Activated naive CD8-positive, alpha-beta T cell treated with anti-CD3 and anti-CD28 coated beads, Interleukin-2, amount 50 U/mL, for 24 hours (primary cell): ENCODE measurements at places on chromosomes 3 and 15.

DNA sequence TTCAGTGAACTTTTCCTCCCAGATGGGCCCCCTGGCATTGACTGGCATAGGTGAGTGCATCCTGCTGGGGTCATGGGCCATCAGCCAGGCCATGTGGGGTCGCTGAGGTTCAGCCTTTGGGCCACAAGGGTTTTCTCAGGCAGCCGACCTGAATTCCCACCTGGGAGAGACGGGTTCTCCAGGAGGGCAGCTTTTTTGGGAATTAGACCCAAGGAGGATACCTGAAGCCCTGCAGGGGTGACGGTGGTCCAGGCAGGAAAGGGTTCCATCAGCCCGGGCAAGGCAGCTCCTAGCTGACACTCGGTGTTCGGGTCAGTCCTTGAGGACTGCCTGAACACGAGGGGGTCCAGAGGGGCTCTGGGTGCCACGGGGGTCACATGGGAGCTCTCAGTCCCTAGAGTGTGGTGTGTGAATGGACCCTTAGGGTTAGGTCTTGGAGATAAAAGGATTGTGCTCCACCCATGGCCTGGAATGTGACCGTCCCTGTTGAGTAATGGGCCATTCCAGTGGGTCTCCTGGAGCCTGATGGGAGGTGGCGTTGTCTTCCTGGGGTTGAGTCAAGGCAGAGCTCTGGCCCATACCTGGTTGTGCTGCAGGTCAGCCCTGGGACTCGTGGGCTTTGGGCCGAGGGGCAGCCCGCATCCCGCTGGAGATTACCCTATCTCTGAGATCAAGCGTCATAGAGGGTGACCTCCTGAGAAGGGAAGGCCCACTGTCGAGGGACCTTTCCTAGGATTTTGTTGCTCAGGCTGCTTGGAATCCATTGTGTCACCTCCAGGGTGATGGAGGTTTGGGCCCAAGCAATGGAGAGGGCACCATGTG lies 192.8 kb downstream of the UBE3A start:
- DNase-seq: no peak

DNA sequence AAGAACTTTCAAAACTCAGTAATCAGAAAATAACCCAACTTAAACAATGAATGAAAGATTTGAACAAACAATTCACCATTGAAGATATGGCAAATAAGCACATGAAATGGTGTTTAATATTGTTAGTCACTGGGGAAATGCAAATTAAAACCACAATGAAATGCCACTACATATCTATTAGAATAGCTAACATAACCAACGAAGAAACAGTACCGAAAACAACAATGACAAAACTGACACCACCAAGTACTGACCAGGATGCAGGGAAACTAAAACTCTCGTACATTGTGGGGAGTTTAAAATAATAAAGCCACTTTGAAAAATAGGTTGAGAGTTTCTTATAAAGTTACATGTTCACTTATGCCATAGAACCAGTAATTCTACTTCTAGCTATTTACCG lies 69.1 kb downstream of the KBTBD8 start:
- no peak for DNase-seq

- no peak for DNase-seq
These were observed 64.9 kb downstream of the DIPK2A start for GRCh38 chr3:144036498-144036897.

DNA sequence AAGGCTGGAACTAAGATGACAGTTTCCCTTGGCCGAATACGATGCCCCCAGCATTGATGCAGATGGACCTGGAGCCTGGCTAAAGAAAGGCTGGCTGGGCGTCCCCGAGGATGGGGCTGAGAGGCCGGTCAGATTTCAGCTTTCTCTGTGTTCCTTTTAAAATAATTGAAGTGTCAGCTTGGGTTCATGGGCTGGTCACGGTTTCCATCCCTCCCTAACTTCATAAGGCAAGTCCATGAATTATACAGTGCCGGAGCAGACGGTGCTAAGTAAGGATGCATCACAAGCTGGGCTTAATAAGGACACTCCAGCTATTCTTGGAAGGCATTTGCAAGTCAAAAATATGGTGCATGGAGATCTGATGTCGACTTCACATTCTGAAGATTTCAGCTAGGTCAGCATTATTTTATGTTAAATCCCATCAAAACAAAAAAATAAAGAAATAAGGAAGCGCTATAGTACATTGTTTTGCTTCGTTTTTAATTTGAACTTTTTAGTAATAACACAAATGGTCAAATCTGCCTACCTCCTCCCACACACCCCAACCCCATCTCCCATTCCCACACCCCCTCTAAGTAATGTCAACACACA lies 220.8 kb downstream of the RPLP1 start:
- no peak for DNase-seq

DNA sequence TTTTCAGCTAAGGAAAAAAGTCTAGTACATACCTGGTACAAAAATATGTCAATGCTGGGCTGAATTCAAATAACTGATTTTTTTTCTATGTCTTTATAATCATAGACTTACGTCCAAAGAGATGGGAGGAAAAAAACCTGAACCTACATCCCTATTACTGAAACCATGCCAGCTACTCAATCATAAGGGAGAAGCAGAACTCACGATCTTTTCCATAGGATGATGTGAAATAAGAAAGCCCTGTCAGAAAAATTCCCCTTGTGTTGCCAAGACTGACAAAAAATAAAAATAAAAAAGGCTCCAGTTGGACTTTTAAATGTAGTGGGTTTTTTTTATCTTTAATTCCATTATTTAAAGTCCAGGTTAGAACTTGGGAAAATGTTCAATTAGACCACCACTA lies 3.3 kb downstream of the MSL2 start:
- no peak for DNase-seq

- no peak for DNase-seq
These were observed 14.6 kb upstream of the NRROS start for GRCh38 chr3:196624907-196625306.

GRCh38 chr15:48031466-48031865 lies 89.3 kb upstream of the SLC24A5 start:
- no peak for DNase-seq

- no peak for DNase-seq
These were observed 63.8 kb downstream of the GJD2 start for GRCh38 chr15:34691034-34691433.

DNA sequence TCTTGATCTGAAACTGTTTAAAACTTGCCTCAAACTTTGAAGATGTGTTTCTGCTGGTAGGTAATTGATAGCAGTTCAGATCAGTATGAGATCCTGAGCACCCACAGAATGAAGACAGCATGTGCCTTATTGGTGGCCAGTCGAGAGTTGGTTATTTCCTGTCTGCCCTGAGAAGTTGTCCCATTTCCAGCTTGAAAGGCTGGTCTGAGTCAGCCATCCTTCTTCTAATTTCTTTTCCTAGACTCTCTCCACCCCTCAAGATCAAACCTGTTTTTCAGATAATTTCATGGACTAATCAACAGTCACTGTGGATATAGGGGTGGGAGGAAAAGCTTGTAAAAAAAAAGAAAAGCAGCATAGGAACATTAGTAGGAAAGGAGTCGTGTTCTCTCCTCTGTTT lies 464.4 kb downstream of the FOXP1 start:
- no peak for DNase-seq

- DNase-seq: no peak
These were observed 24.5 kb downstream of the ANXA2 start for GRCh38 chr15:60373327-60373726.

- no peak for DNase-seq
These were observed 18.9 kb upstream of the ONECUT1 start for GRCh38 chr15:52808996-52809395.

DNA sequence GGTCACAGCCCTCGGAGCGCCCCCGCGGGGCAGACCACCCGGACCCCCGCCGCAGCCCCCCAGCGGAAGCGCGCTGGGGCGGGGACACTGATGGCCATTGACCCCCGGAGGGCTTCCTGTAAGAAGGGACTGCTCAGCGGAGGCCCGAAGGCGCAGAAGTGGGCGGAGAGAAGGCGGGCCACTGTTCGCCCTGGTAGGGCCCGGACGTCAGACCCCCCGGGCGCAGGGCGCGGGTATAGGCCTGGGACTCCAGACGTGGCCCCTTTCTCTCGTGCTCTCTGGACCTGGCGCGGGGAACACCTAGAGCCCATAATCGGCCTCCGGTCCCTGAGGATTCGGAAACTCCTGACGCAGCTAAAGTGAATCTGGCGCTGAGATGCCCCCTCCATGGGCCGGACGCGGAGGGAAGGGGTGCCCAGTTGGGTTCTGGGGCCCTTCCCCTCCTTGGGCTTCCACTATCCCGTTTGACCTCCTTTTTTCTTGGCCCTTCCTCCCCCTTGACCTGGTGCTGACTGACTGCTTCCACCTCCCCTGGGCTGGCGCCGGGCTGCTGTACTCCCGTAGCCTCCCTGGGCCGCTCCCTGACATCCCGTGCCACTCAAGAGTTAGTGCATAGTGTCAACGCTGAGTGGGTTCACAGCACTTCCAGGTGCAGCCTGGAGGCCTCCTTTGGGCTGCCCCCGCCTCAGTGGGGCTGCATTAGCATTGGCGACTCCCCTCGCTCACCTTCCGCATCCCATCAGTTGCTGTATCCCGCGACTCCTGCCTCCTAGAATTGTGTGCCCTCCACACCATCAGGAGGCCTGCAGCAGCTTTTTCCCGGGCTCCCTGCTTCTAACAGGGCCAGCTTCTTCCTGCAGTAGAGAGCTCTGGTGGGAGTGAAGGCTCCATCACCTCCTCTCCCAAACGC lies 694 bp downstream of the ABTB1 start:
- DNase-seq: peak; percentile 45

DNA sequence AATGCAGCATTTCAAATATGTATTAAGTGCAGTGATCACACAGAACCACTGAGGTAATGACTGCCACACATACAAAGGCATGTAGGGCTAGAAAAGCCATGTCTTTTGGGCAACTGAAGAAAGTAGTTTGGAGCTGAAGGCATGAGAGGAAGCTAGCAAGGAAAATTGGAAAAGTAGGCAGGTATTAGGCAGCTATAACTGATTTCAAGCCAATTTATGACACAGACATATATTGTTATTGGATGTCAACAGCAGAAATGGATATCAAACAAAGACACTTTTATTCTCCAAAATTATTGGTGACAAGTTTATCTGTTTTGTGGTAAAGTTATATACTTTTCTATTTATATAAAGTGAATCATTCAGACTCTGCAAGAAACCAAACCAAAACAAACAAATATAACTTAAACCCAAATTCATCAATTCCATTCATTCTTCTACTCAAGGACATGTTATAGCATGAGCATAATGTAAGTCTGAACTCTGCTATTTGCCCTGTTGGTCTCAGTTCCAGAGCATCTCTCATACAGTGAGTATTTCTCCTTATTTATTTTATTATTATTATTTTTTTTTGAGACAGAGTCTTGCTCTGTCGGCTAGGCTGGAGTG lies 307.4 kb upstream of the COL8A1 start:
- no peak for DNase-seq

DNA sequence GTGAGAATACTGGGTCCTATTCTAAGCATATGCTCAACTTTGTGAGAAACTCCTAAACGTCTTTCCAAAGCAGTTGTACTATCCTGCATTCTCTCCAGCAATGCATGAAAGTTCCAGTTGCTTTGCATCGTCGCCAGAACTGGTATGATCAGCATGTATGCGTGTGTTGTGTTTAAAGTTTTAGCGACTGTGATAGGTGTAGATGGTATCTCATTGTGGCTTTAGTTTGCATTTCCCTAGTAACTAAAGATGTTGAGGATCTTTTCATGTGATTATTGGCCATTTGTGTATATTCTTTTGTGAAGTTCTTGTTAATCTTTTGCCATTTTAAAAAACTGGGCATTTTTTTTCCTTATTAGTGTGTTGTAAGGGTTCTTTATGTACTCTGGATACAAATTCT lies 115.1 kb downstream of the SPATA16 start:
- DNase-seq: no peak

GRCh38 chr3:11658180-11658579 lies 14.5 kb upstream of the VGLL4 start:
- DNase-seq: no peak

- DNase-seq: peak; percentile 10
These were observed at the start of gene STAC for GRCh38 chr3:36380221-36381031. Gene STAC, plus strand, starts transcription at chr3:36380504. Its CDS starts 140 bp downstream, at chr3:36380644.

DNA sequence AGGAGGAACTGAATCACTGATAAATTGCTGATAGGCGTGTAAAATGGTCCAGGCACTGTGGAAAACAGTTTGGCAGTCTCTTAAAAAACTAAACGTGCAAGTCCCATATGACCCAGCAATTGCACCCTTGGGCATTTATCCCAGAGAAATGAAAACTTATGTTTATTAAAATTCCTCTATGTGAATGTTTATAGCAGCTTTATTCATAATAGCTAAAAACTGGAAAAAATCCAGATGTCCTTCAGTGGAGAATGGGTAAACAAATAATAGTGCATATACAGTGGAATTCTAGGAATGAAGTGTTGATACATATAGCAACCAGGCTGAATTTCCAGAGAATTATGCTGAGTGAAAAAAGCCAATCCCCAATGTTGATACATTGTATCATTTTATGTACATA lies 482.2 kb upstream of the PDZRN3 start:
- no peak for DNase-seq

DNA sequence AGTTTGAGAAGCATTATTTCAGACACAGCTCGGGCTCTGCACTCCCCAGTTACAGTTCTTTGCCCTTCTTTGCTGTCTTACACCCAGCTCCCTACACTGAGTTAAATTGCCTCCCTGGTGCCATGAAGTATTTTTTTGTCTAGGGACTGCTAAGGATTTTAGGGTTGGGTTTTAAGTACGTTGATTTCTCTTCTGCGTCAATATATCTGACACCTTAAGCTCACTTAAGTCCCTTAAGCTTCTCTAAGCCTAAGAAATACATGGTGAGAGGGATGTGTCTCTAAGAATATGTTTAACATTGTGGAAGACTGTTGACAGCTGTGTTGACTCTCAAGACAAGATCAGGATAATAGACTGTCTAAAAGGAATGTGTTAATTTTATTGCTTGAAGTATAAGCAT lies 400.5 kb downstream of the PTPRG start:
- no peak for DNase-seq

DNA sequence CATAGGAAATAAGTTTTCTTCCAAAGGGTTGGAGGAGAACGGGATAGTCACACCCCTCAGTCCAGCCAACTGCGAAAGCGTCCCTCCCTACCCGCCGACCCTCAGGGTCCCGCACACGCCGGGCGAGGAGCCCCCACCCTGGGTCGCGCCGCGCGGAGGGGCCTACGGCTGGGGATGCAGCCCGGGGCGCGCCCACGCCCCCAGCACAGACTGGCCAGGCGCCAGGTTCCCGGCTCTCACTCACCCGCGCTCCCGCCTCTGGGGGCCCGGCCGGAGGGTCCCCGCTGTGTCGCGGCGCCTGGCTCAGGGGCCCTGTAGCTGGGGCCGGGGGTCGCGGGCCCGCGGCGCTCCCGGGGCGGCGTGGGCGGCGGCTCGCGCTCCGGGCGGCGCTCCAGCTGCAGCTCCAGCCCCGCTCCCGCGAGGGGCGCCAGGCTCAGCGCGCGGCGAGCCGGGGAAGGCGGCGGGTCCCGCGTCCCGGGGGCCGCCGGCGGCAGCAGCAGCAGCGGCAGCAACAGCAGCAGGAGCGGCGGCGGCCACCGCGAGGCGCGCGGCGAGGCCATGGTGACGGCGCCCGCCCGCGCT lies 375 bp downstream of the HEG1 start:
- peak; percentile 39 for DNase-seq
